ENCODE measurements at places on chromosomes 1 and 21.
A peak's percentile ranks its signal among the peaks of the same experiment; 100 is the strongest.

GRCh38 chr1:23354245-23354644 lies 10.2 kb upstream of the HNRNPR start:
- no peaks in the 10 kb centered on the region for H3K4me1 ChIP-seq
- peaks cover 34% of the 10 kb centered on the region for H3K27me3 ChIP-seq
- no peak for DNase-seq
- no peak overlapping the region for H3K4me3 ChIP-seq

DNA sequence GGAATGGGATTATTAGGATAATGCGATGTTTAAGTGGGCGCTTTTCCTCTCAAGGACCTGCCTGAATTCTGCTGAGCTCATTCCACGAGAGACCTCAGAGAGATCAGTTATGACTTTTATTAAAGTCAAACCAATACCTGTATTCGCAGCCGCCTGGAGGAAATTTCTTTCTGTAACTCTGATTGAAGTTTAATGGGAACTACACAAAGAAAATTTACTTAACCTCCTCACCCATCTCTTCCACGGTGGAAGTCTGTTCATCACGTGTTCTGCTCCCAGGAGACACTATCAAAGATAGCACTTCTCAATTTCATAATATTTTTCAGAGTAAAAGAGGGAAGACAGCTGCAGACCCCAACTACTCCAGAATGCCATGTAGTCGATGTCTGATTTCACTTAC lies 334.7 kb upstream of the POU3F1 start:
- no peaks in the 10 kb centered on the region for H3K27me3 ChIP-seq
- no peaks in the 10 kb centered on the region for H3K4me1 ChIP-seq
- no peak overlapping the region for H3K27ac ChIP-seq
- H3K4me3 ChIP-seq, result no peak overlapping the region
- DNase-seq, result no peak

GRCh38 chr1:230254265-230254664 lies 171.9 kb downstream of the PGBD5 start:
- peaks cover 7% of the 10 kb centered on the region for H3K4me1 ChIP-seq
- H3K27ac ChIP-seq, result no peak overlapping the region
- H3K4me3 ChIP-seq, result no peak overlapping the region
- DNase-seq, result no peak

- no peaks in the 10 kb centered on the region for H3K4me1 ChIP-seq
- DNase-seq, result peak; percentile 44
Measured at GRCh38 chr1:7755448-7755847, 15.6 kb upstream of the VAMP3 start.

DNA sequence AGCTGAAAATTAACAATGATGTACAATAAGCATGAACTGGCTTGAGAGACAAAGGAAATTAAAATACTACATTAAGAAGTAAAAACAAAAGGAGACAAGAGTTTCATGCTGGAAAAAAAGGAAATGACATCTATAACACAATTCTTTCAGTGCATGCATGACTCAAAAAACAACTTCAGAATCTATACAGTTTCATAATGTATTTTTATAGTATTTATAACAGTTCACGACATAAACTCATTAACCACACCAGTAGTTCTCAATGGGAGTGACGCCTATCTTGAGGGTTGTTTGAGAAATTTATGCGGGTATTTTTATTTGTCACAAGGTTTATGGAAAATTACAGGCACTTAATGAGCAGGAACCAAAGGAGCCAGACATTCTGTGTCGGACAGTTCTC lies 168.5 kb downstream of the SMYD3 start:
- H3K4me3 ChIP-seq, result no peak overlapping the region
- H3K27me3 ChIP-seq, result no peaks in the 10 kb centered on the region
- DNase-seq, result no peak
- H3K4me1 ChIP-seq, result no peaks in the 10 kb centered on the region
- H3K36me3 ChIP-seq, result no peaks in the 10 kb centered on the region

- H3K4me3 ChIP-seq, result no peak overlapping the region
- no peaks in the 10 kb centered on the region for H3K27me3 ChIP-seq
Measured at GRCh38 chr1:59079434-59080140, 217.3 kb upstream of the FGGY start.

DNA sequence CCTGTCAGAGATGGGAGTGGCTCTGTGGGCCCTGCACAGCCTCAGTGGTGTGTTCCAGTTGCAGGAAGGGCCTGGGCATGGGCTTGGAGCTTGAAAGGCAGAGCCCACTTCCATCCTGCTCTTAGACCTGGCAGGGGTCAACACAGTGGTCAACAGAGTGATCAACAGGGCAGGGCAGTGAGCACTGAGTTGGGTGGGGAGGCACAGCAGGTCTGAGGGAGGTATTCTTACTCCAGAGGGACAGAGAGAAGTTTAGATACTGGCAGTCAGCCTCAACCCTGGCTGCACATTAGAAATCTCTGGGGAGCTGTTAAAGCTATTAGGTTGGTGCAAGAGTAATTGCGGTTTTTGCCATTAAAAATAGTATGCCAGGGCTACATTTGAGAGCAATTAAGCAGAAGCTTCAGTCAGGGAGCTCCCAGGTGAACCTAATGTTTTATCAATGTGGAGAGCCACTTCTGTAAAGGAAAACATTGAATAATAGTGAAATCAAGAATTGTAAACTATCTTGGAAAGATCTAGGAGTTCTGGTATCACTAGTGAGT lies 37.7 kb downstream of the SH3BGR start:
- H3K36me3 ChIP-seq, result no peaks in the 10 kb centered on the region
- no peak overlapping the region for H3K27ac ChIP-seq
- no peaks in the 10 kb centered on the region for H3K27me3 ChIP-seq

DNA sequence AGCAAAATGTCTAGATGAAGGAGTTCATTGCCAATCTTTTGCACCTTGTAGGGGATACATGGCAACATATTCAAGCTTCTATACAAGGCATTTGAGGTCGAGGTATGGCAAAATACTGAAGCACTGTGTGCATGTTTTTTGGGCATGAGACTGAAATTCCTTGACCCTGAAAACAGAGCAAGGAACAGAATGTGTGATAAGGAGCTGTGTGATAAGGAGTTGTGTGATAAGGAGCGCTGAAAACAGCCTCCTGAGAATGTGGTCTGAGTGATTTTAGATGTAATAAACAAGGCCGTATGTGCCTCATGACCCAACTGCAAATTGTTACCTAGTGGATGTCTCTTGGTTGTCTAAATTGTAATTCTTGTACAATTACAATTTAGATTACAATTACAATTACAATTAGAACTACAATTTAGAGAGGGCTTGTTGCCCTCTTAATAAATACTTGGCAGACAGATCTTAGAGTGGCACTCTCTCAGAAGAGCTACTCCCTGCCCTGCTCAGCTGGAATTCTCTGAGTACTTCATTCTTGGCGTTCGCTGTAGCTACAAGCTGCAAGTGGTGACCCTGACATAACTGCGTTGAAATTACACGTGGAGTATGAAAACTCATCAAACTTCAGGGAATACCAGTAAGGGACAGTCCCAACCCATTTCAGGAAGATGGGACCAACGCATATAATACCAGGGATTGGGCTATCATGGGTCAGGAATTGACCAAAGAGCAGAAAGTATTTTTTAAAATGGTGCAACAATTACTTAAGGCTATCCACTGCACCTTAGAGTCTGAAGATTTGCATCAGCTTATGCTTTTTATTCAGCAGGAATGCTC lies 20.0 kb upstream of the ITLN1 start:
- H3K27me3 ChIP-seq, result no peaks in the 10 kb centered on the region
- DNase-seq, result peak; percentile 88
- no peak overlapping the region for H3K27ac ChIP-seq
- H3K36me3 ChIP-seq, result no peaks in the 10 kb centered on the region
- peaks cover 5% of the 10 kb centered on the region for H3K4me1 ChIP-seq

DNA sequence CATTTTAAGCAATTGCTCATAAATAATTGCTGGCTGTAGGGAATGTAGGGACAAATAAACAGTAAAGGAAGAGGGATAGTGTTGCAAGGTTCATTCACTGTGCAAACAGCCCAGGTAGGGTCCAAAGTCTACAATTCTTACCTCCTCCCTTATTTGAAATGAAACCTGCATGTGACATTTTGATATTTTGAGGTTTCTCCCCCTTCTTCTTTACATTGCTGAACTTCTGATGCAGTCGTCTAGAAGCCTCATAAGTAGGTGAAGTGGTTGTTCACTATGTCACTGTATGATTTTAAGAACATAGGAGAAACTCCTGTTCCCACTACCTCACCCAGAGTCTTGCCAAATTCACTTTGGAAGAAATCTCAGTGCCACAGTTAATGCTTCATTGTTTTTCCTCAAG lies 16.1 kb downstream of the F5 start:
- no peaks in the 10 kb centered on the region for H3K4me1 ChIP-seq
- no peak overlapping the region for H3K27ac ChIP-seq
- no peaks in the 10 kb centered on the region for H3K36me3 ChIP-seq
- no peaks in the 10 kb centered on the region for H3K27me3 ChIP-seq

DNA sequence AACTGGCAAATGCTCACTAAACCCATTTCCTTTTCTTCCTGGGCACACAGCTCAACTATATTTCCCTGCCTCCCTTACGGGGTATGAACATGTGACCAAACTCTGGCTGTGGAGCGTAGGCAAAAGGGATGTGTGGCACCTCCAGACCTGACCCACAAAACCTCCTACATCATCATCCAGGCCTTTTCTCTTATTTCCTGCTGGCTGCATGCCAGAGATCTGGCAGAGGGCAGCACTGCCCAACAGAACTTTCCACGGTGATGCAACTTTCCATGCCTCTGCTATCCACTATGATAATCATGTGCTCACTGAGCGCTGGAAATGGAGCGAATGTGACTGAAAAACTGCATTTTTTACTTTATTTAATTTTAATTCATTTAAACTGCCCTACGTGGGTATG lies 99.6 kb upstream of the CACNA1E start:
- no peak overlapping the region for H3K27ac ChIP-seq
- H3K4me3 ChIP-seq, result no peak overlapping the region
- no peaks in the 10 kb centered on the region for H3K36me3 ChIP-seq
- DNase-seq, result peak; percentile 11

DNA sequence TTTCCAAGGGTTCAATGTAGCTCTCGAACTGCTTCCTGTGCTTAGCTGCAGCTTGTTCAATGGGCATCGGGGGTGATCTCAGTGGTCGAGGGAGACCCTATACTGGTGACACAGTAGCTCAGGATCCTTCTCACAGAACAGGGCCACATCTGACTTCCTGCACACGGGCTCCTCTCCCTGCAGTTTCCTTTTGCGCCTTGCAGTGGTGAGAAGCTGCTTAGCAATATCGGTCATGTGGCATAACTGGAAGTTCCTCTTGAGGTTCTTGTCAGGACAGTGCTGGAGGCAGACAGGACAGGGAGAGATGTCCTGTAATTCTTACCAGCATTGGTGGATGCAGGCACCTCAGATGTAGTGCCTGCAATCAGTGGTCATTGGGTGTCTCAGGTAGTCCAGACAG lies 140.5 kb upstream of the MAP1LC3C start:
- H3K36me3 ChIP-seq, result no peaks in the 10 kb centered on the region
- H3K4me1 ChIP-seq, result no peaks in the 10 kb centered on the region
